ENCODE measurements at places on chromosomes 2 and 18. TPM values are rescaled to one million over a fixed set of nuclear protein-coding genes. Genes with fewer than 3 reads are reported as not detected.
A peak's percentile ranks its signal among the peaks of the same experiment; 100 is the strongest.

BMP10 gene
- not detected for total RNA-seq

- DNase-seq, result peak; percentile 17
Observed at GRCh38 chr2:32925283-32925815, 21.4 kb upstream of the LTBP1 start.

UBE2E3 gene
- 128 TPM for total RNA-seq

- DNase-seq, result no peak
Observed at GRCh38 chr18:904218-905090, at the start of gene ADCYAP1. Gene ADCYAP1 (plus strand): TSS chr18:904871. CDS start chr18:905387, 516 bp downstream.

GRCh38 chr2:31476511-31477180 lies 62.1 kb upstream of the XDH start:
- no peak for DNase-seq

DNA sequence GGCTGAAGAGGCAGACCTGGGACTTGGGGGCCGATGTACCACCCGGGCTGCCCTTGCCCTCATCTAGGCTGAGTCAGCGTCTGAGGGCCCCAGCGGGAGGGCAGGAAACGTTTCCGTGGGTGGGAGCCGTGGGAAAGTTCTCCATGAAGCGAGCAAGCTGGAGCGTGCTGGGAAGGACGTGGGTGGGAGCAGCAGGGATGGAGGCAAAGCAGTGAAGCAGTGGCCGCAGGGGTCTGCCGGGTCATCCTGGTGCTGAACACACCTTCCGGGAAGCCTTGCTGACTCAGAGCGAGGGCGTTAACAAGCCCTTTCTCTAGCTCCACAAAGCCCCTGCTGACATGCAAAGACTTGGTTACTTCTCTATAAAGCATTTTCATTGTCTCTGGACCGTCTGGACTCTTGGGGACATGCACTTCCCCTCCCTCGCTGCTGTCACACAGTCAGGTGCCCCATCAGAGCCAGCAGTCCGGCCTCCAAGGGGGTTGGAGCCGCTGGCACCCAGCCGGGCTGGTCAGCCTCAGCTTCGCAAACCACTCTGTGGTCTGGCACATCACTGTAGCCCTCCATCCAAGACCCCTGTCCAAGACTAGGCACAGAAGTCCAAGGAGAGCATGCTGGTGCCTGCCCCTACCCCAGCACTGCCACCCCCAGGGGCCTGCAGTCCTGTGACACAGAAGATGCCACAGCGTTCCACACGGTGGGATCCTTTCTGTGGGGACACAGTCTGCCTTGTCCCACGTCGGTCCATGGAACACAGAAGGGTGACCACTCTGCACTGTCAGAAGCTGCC lies 115.1 kb upstream of the GPC1 start:
- no peak for DNase-seq

DNA sequence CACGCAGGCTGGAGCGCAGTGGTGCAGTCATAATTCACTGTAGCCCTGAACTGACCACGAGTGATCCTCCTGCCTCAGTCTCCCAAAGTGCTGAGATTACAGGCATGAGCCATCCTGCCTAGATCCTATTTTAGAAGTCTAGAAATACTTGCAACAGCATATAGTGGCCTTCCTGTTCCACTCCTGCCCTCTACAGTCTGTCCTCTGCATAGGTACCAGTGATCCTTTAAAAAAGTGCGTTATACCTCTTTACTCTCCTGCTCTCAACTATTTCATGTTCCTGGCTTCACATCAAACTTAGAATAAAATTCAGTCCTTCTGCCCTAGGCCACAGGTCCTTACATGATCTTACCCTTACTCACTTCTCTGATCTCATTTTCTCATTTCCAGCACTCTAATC lies 6.0 kb downstream of the COMMD1 start:
- no peak for DNase-seq

GRCh38 chr2:118633371-118634018 lies 214.0 kb downstream of the EN1 start:
- DNase-seq, result no peak

PDCD1 gene
- total RNA-seq, result not detected

GRCh38 chr2:60998628-60999545 lies 18.6 kb upstream of the PEX13 start:
- peak; percentile 72 for DNase-seq

DNA sequence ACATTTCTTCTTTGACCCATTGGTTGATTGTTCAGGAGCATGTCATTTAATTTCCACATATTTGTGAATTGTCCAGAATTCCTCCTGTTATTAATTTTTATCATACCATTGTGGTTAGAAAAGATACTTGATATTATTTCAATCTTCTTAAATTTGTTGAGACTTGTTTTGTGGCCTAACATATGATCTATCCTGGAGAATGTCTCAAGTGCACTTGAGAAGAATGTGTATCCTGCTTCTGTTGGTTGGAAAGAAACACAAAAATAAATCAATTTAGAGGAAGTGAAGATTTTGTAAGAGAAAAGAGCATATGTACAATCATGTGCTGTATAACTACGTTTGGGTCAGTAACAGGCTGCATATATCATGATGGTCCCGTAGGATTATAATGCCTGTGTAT lies 118.6 kb upstream of the CDC42EP3 start:
- DNase-seq, result no peak

- no peak for DNase-seq
Observed at GRCh38 chr18:27377251-27377650, 192.1 kb upstream of the CHST9 start.

DNA sequence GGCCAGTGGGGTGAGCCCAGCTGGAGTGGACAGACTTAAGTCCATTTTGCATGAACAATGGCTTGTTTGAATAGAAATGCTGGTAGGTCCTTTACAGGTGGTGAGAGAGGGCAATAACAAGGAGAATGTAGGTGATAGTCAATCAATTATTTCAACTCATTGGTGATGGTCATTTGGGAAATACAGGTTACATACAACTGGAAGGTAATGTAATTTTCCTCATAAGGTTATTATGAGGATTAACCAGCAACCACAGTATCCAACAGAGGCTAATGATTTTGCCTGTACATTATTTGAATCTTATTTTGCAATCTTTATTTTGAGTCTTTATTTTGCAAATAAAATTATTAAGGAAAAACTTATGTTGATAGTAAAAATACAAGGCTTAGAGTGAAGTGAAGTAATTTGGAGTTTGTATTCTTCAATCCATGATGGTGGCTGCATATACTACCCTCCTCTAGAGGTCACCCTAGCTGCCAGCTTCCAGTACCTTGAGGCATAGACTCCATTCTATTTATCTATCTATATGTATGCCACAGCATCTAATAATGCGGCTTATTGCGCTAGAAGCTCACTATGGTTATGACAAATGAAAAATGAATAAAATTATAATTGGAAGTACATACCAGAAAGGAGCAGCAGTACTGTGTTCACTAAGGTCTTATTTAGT lies 20.5 kb upstream of the HNMT start:
- no peak for DNase-seq

KCNE4 gene
- total RNA-seq, result 6.7 TPM

DNA sequence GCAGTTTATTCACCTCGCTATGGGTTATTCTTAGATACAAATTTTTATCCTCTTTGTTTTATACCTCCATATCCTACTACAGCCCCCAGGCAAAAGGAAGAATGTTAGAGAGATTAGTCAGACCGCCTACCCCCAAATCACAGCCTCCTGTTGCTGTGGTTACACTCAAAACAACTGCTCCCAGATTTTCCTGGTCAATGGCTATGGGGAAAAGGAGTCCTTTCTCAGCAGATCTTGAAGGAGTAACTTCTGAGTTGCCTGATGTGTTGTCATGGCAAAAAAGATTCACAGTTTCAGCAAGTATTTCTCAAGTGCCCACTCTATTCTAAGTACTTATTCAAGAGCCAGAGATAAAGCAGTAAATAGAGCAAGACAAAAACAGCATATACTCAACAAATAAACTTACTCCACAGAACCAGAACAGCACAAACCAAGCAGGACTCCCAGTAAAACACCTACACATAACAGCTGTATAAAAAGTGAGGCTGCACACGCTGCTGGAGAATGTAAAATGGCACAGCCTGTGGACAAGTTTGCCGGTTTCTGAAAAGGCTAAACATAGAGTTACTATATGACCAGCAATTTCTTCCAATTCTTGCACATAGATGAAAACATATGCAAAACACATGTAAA lies 104.8 kb downstream of the NOL10 start:
- DNase-seq, result peak; percentile 68

DNA sequence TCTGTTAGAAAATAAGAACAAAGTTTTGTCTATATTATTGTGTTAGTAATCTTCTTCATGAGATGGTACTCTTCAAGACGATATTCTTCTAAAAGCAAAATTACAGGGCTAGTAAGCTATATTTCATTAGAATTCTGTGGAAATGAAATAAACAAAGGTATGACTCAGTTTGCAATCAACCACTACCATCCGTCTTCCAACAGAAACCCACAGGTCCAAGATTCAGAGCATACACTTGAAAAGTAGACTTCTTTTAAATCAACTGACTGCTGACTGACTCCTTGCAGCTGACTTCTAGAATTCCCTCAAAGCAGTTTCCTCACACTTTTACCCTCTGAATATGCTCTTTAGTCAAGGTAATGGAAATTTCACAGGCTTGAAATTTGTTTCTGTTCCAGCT lies 193.7 kb downstream of the GCA start:
- no peak for DNase-seq

DNA sequence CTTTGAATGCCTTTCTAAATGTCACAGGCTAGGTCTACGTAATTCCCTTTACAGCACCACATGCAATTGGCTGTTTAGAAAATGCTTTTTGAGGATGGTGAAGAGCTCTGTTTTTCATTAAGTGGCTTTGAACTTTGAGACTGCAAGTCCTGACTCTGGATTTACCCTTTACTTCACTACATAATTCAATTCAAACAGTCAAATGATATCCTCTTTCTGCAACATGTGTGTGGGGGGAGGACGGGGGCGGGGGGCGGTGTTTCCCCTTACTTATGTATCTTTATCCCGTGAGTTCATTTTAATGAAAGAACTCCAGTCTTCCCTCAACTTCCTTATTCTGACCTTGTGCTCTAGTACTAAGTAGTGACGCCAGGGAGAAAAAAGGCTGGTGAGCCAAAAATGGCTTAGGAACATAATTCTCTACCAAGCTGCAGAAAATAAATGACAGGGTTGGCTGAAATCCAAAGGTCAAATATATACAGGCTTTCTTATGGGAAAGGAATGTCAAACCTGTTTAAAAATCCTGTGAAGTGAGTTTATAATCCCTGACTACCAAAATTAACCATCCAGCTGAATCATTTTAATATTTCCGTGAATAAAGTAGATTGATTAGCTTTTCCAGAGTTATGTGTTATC lies 119.6 kb downstream of the SLC8A1 start:
- peak; percentile 69 for DNase-seq

SLC5A7 gene
- total RNA-seq, result 0.51 TPM

GRCh38 chr2:192010073-192010472 lies 163.2 kb upstream of the CAVIN2 start:
- no peak for DNase-seq

- DNase-seq, result no peak
Observed at GRCh38 chr18:62332964-62333695, 8.0 kb downstream of the TNFRSF11A start.

ARHGAP25 gene
- total RNA-seq, result 5.4 TPM

DNA sequence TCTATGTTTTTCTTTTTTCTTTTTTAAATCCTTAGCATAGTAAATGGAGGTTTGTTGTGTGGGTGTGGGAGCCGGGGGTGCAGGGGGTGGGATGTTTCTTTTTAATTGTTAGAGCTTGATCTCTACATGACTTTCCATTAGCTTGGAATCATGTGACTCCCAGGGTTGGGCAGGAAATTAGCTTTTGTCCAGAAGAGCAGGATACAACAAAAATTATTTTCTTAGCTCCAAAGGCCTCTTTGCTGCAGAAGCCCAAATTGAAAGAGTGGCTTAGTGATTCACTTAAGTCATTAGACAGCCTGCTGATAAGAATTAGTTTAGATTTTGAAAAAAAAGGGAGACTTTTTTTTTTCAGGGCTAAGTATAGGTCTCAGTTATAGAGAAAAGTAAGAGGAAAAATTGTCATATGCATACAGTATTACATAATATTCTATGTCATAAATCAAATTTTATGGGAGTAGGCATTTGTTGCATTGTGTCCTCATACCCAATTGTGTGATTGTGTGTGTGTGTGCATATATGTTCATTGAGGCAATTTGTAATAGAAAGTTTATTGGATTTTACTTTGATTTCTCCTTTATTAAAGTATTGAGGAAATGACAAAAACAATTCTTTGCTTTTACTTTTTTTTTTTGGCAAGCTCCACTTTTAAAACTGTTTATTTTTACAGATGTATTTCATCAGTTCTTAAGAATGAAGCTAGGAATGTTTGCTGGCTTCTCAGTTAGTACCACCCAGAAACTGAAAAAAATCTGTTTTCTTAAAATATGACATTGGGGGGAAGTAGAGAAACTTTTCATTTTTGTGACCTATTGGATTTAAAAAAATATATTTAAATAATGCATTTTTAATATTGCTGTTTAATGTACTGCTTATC lies 47.4 kb downstream of the TSPYL6 start:
- peak; percentile 12 for DNase-seq

- DNase-seq, result no peak
Observed at GRCh38 chr2:78035804-78036203, 513.6 kb upstream of the LRRTM4 start.

UGT1A8 gene
- 0.31 TPM for total RNA-seq

GRCh38 chr18:21309248-21309647 lies 67.2 kb downstream of the GREB1L start:
- DNase-seq, result no peak

DNA sequence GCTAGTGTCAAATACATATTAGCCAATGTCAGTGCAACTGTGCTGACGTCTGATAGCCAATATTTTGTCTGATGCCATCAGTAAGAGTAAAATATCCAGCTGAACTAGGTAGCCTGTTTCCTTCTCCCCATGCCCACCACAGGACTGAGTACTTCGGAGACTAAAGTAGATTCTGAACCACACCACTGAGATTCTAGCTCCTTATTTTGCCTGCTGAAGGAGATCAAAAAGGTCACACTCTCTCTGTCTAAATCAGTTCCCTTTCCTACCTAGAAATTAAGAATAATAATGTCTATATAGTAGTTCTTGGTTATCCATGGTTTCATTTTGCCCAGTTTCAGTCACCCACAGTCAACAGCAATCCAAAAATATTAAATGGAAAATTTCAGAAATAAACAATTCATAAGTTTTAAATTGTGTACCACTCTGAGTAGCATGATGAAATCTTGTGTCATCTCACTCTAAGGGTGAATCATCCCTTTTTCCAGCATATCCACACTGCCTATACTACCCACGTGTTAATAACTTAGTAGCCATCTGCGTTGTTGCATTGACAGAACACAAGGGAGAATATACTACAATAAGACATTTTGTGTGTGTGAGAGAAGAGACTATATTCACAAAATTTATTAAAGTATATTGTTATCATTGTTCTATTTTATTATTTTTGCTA lies 1043.3 kb upstream of the PIK3C3 start:
- no peak for DNase-seq

- DNase-seq, result peak; percentile 28
Observed at GRCh38 chr18:78293540-78293939, 686.1 kb upstream of the SALL3 start.

CAMKMT gene
- total RNA-seq, result 9.9 TPM

GRCh38 chr18:34493566-34494358 lies 216.3 kb upstream of the DTNA start:
- DNase-seq, result peak; percentile 50

TFPI gene
- total RNA-seq, result 52.1 TPM

GRCh38 chr2:143936538-143936847 lies 583.4 kb downstream of the ZEB2 start:
- DNase-seq, result no peak

BUB1 gene
- 18.2 TPM for total RNA-seq

Data from tongue (tissue), 3 donors.